Stimulated activated CD8-positive, alpha-beta memory T cell treated with anti-CD3 and anti-CD28 coated beads, Interleukin-15, amount 100 ng/mL, for 1 hour (primary cell): ENCODE measurements at places on chromosomes 6 and 20.

DNA sequence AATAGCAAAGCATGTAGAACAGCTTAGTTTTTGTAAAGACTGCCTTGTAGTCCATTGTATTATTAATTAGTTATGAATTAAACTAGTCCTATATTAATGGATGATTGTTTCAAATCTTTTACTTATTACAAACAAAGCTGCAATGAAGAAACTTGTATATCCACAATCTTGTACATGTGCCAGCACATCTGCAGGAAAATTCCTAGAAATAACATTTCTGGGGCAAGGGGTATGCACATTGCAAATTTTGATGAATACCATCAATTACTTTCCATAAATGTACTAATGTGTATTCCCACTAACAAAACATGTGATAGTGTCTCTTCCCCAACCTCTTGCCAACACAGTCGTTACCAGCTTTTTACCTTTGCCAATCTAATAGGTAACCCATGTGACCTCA lies 73.6 kb upstream of the AKAP12 start:
- no peak for DNase-seq

GRCh38 chr6:119285908-119286625 lies 63.5 kb downstream of the MAN1A1 start:
- DNase-seq, result no peak

DNA sequence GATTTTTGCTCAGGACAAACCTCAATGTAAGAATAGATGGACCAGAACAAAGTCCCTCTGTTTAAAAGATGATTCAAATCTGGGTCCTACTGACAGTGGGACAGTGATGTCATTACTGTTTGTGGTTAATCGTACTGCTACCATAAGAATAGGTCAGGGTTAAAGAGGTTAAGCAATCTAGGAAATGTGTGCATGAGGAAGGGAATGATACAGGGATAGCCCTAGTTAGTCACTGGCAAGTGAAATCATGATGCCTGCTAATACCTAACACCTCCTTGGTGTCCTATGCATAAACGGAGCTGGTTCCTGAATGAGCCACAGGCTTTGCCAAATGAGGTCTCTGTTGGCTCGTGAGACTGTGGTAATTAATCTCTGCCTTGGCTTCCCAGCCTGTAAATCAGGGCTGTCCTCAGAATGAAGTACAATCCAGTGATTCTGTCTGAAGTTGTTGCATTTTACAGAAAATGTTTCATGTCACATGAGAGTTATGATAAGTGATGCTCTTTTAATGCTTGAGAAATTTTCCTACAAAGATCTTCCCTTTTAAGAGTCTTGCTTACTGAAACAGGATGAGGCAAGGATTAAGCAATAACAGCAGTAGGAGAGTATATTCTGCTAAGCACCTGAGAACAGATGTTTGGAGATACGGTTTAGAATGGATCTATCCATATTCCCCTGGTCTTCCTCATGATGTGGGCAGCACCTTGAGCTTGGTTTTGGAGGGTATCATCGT lies 3.8 kb downstream of the MEP1A start:
- no peak for DNase-seq

GRCh38 chr6:15623276-15624116 lies 39.3 kb downstream of the DTNBP1 start:
- DNase-seq, result no peak

DNA sequence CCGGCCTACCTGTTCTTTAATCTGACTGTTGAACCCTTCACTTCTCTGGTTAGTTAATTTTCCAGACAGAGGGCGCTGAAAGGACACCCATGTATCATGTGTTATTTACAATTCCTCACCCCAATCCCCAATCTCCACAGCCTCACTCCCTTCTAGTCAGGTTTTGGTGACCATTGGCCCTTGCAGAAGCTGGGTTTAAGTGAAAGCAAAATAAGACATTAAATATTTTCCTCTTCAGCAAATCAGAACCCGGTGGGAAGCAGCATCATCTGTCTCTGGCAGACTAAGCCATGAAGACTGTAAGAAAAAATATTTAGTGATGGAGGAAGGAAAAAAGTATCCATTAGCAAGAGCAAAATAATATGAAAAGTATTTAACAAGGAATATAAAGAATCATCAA lies 9.4 kb upstream of the HLA-DQA1 start:
- no peak for DNase-seq

DNA sequence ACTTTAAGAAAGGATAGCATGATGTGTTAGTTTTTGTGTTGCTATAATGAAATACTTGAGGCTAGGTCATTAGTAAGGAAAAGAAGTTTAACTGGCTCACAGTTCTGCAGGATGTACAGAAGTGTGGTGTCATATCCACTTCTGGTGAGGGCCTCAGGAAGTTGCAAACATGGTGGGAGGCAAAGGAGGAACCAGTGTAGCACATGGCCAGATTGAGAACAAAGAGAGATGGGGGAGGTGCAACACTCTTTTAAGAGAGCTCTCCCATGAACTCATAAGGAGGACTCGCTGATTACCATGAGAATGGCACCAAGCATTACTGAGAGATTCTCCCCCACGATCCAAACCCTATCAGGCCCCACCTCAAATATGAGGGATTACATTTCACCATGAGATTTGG lies 265.4 kb downstream of the RIMS1 start:
- no peak for DNase-seq

DNA sequence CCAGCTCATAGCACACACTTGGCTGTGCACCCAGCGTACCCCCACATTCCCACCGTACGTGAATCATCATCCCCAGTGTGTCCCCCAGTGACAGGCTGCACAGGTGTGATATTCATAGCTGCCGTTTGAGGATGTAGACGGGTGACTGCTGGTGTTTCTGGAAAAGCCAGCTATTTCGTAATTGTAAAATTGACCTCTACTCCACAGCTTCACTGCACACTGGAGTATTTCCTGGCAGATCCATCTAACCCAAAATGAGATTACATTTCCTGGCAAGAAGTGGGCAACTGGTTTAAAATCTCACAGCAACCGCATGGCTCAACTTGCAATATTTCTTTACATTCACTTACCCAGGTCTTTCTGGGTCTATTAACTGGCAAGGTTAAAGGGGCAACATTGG lies 30.3 kb downstream of the CD83 start:
- no peak for DNase-seq

GRCh38 chr6:50025258-50025657 lies 3.5 kb upstream of the DEFB110 start:
- DNase-seq, result no peak

DNA sequence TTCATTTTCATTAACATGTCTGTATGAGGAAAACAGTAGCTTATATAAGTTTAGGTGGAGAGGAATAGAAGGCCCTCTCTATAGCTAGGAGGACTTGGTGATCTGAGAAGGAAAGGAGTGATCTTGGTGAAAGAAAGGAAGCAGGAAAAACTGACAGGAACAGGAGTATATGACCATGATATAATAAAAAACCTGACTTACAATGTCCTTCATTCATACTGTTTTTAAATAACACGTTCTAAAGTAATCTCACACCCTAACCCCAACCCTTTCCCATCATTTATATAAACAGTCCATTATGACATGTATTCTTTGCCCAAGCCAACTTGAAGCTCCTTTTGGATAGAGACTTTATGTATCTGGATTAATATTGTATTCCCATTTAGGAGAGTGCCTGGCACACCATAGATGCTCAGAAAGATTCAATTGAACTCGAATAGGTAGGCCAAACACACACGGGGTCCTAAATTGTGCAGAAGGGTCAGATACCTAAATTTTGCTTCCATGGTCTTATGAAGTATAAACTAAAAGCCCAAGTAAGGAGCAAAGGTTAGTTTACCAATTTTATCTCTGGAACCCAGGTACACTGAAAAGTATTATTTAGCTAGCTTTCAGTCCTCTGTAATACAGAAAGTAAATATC lies 75.9 kb downstream of the OR2B2 start:
- DNase-seq, result no peak

DNA sequence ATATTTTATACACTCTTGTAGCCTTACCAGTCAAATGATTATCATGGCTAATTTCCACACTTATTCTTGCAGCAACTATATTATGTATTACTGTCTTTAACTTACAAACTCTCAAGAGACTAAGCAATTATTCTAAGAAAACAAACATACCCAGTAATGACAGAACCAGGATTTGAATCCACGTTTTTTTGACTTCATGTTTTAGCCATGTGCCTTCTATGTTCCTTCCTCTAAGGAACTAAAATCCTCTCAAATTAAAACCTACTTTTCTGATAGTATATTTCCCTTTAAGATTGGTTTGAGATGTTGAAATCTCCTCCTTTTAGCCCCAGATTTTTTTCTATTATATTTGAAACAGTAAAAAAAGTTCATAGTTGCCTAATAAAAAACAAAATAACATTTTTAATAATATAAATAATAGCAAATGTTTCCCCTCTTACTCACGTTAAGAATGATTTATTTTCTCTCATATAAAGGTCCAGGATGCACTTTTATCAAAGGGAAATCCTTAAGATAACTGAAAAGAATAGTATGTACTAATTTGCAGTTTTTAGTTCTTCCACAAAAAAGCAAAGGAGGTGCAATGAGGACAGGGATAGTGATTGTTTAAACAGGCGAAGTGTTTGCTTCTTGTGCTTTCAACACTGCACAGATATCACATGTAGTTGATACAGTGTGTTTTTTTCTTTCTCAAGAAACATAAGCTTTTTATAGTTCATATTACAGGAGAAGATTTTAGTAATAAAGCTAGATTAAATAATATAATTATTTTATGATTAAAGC lies 54.0 kb downstream of the VTA1 start:
- DNase-seq, result no peak

- DNase-seq, result no peak
Measured at GRCh38 chr6:67679566-67680296, 955.4 kb upstream of the ADGRB3 start.

- no peak for DNase-seq
Measured at GRCh38 chr20:45993197-45993951, 15.3 kb upstream of the MMP9 start.

GRCh38 chr6:163339466-163339865 lies 75.1 kb upstream of the QKI start:
- DNase-seq, result no peak

GRCh38 chr6:131807644-131808459 lies at the start of gene ENPP1:
TSS of gene ENPP1 (plus strand) at chr6:131808020. CDS start at chr6:131808036, 16 bp downstream.
- peak; percentile 12 for DNase-seq
